ENCODE measurements at places on chromosomes 16 and 17. TPM values are rescaled to one million over a fixed set of nuclear protein-coding genes. Genes with fewer than 3 reads are reported as not detected.

The CRYM gene
- 0.10 TPM for total RNA-seq

The TMC7 gene
- 2.2 TPM for total RNA-seq

GRCh38 chr17:38702916-38703741, 1.9 kb upstream of the MLLT6 start:
- DNase-seq = no peak

- DNase-seq = no peak
These were observed 130.2 kb downstream of the IRX3 start for GRCh38 chr16:54156349-54156748.

- DNase-seq = no peak
These were observed 54.2 kb upstream of the PMFBP1 start for GRCh38 chr16:72226136-72226535.

GRCh38 chr17:42380935-42381334, 7.3 kb downstream of the STAT3 start:
- DNase-seq = no peak

DNA sequence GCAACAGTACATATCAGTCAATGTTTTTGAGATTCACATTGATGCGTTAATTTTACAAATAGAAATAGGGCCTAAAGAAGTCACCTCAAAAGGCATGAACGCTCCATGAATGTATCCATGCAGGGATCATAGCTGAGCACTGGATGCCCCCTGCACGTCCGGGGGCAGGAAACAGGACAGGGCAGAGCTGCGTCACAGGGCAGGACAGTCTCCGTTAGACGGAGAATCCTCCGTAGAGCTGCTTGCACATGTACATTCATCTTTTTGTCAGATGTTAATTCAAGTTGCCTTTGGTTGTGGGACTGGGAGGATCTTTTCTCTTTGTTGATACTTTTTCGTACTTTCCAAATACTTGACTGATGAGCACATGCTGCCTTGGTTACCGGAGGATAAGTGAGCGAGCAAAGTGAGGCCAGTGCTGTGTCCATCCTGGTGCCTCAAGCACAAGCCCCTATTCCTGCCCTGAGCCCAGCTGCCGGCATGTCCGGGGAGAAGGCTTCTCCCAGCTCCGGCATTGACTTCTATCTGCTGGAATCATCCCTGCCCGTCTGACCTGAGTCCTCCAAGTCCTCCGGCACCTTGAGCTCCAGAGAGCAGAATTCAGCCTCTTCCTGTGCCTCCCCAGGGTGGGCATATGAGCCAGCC, 15.0 kb downstream of the GAA start:
- DNase-seq = no peak

- DNase-seq = peak; percentile 47
These were observed 467.1 kb downstream of the SOX9 start for GRCh38 chr17:72587773-72588511.

The KRTAP3-2 gene
- total RNA-seq = not detected

The CLDN6 gene
- not detected for total RNA-seq

- DNase-seq = no peak
These were observed 57.6 kb upstream of the KSR1 start for GRCh38 chr17:27398691-27399090.

The TBC1D3 gene
- not detected for total RNA-seq

GRCh38 chr17:72749119-72749572, 343.3 kb downstream of the SLC39A11 start:
- DNase-seq = no peak

The SPAG9 gene
- total RNA-seq = 55.3 TPM

DNA sequence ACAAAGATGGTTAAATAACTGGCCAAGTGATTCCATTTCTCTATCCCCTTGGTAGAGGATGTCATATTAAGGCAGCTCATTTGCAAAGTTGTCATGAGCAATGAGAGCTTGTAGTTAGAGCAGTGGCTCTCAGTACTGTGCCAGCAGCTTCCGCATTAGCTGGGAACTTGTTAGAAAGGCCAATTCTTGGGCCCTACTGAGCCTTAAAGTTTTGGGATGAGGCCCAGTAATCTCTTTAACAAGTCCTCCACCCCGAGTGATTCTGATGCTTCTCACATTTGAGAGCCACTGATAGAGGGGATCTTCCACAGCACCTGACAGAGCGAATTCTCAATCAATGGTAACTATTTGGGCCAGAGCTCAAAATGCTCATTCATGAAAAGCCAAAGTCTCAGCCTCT, 20.2 kb upstream of the CCL1 start:
- DNase-seq = no peak

DNA sequence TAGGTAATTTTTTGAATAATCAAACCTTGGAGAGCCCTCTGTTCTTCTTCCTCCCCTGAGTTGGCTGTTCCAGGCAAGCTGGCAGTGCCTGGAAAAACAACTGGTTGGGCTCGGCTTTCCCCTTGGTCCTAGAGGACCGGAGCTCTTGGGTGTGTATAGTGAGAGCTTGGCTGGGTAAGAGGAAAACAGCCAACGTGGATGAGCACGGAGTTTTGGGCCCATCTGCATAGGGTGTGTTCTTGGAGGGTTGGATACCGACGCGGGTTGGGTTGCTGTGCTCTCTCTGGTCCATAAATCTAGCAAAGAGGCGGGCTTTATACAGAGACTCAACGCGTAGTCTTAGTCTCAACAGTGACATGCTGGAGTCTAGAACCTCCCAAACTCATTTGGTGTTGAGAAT, 23.2 kb downstream of the ITGB3 start:
- peak; percentile 91 for DNase-seq

DNA sequence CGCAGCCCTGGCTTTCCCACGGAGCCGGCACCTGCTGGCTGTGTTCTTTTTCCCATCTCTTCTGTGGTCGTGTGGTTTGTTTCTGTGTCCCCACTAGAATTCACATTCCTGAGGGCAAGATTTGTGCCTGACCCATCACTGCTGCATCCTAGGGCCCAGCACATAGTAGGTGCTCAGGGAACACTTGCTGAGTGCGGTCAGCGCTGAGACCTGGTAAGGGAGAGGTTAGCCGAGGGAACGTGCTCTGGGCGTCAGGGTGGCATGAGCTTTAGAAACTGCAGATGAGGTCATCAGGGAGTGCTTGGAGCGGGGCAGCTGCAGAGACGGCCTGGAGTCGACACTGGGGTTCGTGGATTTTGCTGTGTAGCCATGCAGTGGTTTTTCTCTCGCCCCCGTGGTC, 5.9 kb downstream of the DEF8 start:
- no peak for DNase-seq

- DNase-seq = no peak
These were observed 5.5 kb downstream of the DHODH start for GRCh38 chr16:72013888-72014581.

DNA sequence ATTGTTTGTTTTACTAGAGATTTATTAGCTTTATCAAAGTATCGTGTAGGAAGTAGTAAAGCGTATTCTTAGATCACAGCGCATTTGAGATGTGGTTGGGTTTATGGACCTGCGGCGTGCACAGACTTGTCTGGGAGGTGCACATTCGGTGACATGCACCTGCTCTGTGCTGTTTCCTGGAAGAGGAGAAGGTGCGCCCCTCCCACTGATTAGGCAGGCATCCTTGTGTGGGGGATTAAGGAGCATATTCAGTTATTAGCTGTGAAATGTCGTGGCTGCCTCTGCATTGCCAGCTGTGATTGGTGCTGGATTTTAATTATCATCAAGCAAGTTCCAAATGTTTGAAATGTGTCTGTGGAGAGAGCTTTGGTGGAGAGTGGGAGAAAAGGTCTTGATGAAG, 903.8 kb upstream of the RBFOX1 start:
- no peak for DNase-seq

DNA sequence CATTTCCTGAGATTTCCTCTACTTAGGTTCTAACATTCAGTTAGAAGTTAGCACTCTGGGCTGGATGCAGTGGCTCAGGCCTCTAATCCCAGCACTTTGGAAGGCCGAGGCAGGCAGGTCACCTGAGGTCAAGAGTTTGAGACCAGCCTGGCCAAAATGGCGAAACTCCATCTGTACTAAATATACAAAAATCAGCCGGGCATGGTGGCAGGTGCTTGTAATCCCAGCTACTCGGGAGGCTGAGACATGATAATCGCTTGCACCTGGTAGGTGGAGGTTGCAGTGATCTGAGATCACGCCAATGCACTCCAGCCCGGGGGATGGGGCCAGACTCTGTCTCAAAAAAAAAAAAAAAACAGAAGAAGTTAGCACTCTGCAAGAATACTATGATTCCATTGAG, 1430.9 kb downstream of the CDH11 start:
- no peak for DNase-seq

The NPIPA8 gene
- not detected for total RNA-seq

- DNase-seq = no peak
These were observed 105.4 kb downstream of the YPEL2 start for GRCh38 chr17:59436900-59437299.

The TBC1D3C gene
- total RNA-seq = not detected

- no peak for DNase-seq
These were observed 50.3 kb downstream of the C16orf95 start for GRCh38 chr16:87266846-87267245.

DNA sequence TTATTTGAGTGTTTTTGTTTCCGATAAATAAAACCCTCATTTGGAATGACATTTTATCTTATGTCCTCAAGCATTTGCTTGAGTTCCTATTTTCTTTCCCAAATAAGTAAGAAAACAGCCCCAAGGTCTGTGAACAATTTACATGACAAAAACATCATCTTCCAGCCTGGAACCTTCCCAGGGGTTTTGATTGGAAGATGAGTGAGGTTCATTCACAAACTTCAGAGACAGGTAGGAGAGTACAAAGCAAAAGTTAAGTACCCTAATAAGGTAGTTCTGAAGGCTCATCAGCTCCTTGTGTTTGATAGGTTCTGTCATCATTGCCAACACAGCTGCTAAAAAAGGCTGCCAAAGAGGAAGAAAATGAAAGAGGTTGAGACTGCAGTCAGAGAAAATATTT, 772.8 kb downstream of the CDH8 start:
- DNase-seq = no peak

The VMO1 gene
- 1.3 TPM for total RNA-seq

GRCh38 chr16:85616607-85617321, 3.6 kb downstream of the GSE1 start:
- no peak for DNase-seq

DNA sequence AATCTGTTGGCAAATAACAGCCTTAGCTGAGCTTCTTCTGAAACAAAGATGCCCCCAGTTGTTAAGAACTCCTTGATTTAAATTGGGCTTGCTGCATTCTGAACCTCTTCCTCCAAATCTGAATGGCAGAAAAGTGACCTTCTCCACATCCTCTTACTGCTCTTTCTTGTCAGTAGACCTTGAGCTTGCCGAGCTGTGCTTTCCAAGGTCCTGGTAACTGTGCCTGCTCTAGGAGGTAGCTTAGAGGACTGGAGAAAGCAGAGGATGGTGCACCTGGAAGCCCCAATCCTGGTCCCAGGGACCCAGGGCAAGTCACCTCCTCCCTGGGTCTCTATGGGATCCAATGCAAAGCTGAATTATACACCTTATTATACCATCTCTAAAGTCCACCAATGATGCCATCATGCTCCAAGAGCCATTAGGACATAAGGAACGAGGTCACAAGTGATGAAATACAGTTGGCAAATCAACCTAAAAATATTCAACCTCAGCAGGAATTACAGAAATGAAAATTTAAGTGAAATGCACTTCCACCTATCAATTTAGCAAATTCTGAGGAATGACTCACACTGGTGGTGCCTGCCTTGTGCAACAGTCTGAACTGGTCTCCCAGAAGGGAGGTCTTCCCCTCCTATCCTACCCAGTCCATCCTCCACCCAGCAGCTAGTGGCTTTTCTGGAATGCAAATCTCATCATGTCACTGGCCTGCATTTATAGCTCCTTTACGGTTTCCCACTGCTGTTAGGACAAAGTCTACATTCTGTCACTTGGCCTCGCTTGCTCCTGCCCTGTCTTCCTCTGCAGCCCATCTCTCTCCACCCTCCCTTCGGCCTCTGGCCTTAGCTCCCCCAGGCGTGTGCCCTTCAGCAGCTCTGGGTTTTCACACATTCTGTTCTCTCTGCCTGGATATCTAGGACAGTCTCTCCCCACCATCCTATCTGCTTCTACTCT, 36.6 kb downstream of the TOM1L2 start:
- DNase-seq = peak; percentile 85

DNA sequence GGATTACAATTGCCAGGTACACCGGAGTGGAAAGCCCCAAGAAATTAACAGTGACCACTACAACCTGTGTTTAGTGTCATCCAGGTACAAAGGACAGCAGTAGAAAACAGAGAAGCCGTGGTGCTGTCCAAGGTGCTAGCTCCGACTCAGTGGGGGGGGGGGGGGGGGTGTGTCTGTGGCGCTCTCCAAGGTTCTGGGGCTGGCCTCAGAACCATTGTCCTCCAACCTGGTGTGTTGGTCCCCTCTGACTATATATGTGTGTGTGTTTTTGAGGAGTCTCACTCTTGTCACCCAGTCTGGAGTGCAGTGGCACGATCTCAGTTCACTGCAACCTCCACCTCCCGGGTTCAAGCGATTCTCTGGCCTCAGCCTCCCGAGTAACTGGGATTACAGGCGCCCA, 5.8 kb upstream of the ZNF23 start:
- peak; percentile 21 for DNase-seq

- no peak for DNase-seq
These were observed 98.3 kb downstream of the ABCC6 start for GRCh38 chr16:16124974-16125373.

The PABPN1L gene
- not detected for total RNA-seq

The RGS9 gene
- 3.3 TPM for total RNA-seq

The CACNG4 gene
- not detected for total RNA-seq

GRCh38 chr17:63973930-63974593, 1.3 kb upstream of the SCN4A start:
- DNase-seq = peak; percentile 58
